ENCODE measurements at places on chromosomes 7 and 10.

GRCh38 chr10:94219829-94220228 is 142.9 kb downstream of the NOC3L start:
- no peak for DNase-seq

DNA sequence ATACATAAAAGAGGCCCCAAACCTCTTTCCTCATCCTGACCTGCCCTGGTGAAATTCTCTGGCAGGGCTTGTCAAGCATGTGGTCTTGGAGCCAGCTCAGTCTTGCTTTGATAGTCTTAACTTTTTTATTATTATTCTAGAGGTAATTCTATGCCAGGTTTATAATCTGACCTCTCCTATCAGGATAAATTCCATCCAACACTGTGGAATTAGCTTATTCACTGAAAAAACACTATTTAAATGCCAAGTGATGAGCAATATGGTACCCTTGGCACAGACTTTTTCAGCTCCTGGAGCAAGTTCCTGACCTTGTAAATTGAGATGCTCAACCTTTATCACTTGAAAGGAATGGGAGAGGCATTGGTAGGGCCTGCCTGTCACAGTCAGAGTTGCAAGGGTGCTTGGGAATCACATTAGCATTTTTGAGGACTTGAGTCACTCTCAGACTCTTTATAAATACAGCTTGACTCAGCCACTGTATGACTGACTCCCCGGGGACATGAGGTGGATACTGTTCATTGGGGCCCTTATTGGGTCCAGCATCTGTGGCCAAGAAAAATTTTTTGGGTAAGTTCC is at the start of gene CPA4:
TSS of gene CPA4 (plus strand) at position 480 of the 576 bp plus-strand sequence. CDS start at position 500, 20 bp downstream.
- DNase-seq: no peak

GRCh38 chr10:14547816-14548215 is 217.1 kb upstream of the FRMD4A start:
- no peak for DNase-seq

DNA sequence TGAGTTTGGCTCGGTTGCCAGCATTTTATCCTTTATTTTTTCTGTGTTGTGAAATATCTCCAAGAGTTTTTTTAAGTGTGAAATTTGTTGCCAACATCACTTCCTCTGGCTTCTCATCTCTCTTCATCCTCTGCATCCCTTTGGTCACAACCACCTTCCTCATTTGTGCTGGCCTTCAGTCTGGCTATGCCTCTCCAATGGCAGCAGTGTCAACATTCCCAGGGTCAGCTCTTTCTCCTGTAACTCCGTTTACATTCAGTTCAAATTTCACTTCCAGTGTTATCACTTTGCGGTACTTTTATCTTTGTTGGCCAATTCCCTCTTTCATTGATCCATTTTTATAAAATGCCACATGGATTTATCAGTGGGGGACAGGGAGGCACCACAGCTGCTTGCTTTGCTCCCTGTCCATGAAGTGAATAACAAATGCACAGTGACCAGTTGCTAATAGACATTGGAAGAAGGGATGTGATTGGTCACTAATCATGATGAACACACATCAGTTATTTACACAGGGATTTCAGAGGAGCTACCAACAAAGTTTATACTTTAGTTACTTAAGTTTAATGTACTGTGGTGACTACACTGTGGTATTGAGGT is 311.4 kb upstream of the LRGUK start:
- no peak for DNase-seq

Measured in frontal cortex (tissue), 4 donors.